ENCODE measurements at places on chromosomes 4 and X.

GRCh38 chr4:1367936-1368289 lies 20.9 kb downstream of the UVSSA start:
- no peak for DNase-seq

- DNase-seq, result no peak
These were observed 1180.2 kb downstream of the RAPGEF2 start for GRCh38 chr4:160283081-160283480.

- DNase-seq, result no peak
These were observed 157.6 kb upstream of the C1QTNF7 start for GRCh38 chr4:15270201-15270600.

DNA sequence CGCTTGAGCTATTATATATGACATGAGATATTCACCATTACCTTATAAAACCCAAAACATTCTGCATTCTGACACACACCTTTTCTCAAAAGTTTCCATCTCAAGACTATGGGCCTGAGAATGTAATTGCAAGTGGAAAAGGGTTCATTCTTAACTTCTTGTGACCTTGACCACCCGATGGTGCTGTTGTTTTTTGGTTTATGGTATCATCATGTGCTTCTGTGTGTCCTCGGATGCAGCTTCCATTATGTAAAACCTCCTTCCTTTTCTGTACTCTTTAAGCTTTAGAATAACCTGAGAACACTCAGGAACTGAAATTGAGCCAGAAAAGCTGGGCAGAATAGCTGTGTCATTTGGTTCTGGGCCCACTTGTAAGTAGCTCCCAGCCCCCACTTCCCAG lies 16.2 kb upstream of the PUDP start:
- DNase-seq, result no peak

DNA sequence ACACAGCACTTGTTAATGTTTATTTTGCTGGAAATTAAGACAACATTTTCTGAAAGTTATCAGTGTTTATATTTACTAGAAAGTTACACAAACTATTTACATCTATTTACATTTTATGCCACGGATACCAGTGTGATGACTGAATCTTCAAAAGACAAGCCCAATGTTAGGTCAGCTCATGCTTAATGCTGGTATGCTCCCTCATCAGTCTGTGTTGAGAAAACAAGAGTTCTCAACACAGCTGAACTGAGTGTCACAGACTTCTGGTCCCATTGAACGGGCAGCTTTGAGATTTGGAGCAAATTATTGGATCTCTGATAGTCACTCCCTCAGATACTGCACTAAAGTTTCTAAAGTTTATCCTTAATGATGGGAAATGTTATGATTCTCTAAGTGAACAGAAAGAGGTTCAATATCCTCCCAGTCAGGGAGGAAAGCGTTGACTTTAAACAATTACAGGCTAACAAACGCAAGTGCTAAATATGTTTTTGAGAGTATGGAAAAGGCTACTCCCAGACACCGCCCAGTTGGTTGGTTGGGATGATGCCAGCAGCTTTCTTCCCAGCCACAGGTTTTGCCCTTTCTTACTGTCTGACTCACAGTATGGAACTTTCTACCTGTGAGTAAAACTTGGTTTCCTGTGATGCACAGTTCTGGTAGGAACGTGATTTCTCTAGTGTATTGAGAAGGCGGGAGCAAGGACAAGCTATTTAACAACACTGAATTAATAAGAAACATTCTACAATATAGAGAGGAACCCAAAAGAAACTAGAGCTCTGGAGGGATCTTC lies 1293.6 kb upstream of the TENM3 start:
- DNase-seq, result no peak

DNA sequence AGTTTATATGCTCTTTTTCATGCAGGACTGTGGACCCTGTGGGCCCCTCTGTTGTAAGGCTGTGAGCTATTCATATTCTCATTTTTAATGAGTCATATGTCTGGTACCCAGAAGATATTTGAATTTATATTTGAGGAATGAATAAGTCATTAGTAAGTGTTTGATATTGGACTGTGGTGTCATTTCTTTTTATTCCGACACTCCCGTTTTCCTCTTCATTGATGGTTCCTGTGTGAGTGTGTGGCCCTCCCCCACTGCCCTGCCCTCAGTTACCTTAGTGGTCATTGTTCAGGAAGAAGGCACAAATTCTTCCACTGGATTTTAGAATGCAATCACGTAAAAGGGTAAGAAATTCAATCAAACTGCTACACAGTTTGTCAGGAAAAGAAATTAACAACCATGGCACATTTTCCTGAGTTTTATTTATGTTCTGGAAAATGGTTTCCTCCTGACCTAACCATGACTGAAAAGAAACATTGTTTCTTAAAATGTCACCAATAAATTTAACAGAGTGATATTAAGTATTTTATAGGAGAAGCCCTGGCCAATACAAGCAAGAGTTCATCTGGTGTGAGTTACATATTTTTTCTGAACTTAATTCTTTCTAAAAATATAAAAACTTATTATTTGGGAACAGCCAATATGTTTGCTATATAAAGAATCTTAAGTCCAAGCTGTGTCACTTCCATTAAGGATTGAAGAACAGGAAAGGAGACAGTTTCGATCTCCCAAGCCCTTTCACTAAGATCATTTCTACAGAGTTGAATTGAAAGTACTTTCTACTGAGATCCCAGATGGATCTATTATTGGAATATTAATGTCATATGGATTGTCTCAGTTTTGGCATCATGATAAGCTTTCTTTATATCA lies 370.5 kb upstream of the ANXA10 start:
- no peak for DNase-seq

GRCh38 chrX:38811515-38812243 lies 10.4 kb downstream of the MID1IP1 start:
- DNase-seq, result no peak

DNA sequence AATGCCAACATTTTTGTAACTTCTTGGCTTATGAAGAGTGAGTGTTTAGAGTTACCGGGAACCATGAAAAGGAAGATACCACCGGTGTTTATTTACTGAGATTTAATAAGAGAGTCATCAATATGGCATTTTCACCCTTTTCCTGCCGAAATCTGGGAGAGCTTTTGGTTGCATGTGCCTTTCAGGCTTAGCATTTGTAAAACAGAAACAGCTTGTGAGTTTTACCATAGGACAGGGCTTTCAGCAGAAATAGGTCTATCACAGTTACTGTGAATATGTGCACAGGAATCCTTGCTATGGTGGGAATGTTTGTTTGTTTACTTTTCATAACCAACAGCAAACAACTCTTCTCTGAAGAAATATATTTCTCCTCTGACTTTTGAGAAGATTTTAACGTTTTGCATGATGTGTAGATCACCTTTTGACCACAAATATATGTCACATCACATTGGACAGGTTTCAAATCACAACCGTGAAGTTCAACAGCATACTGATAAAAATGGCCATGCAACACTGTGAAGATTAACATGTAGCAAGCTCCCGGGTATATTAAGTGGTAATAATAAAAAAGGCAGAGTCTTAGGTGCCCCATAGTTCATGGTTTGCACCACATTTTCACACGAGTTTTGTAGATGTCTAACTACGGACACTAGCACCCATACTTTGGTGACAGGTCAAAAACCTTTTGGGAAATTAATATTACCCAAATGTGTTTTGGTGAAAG lies 21.3 kb downstream of the ARHGAP24 start:
- no peak for DNase-seq

GRCh38 chrX:40976981-40977380 lies 108.3 kb upstream of the USP9X start:
- no peak for DNase-seq

- no peak for DNase-seq
These were observed 4.7 kb downstream of the GPR50 start for GRCh38 chrX:151181088-151181487.

- DNase-seq, result no peak
These were observed 207.5 kb upstream of the FTHL17 start for GRCh38 chrX:31279359-31279758.

Data from stimulated activated CD4-positive, alpha-beta T cell treated with anti-CD3 and anti-CD28 coated beads, TNF-alpha, amount 100 ng/mL, for 24 hours (primary cell).